ENCODE measurements at places on chromosomes 13 and 19. TPM values are rescaled to one million over a fixed set of nuclear protein-coding genes. Genes with fewer than 3 reads are reported as not detected.

The AP2S1 gene
- 61.2 TPM for polyA plus RNA-seq

The LSM7 gene
- polyA plus RNA-seq, result 71.7 TPM

The C19orf67 gene
- not detected for polyA plus RNA-seq

- DNase-seq, result no peak
Measured at GRCh38 chr13:100363285-100363711, 225.3 kb downstream of the GGACT start.

DNA sequence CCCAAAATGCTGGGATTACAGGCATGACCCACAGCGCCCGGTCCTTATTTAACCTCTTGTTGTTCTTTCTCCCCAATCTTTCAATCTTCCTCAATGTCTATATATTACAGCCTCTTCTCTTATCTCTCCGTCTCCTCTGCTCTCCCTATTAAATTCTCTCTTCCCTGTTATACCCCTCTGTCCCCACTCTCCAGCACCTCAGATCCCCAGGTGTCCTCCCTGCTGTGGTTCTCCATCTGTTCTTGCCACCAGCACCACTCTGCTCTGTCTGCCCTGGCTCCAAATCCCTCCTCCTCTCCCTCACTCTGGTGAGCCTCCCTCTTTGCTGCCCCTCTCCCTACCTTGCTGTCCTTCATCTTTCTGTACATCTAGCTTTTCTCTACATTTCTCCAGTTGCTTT, 1.1 kb downstream of the ZNF600 start:
- no peak for DNase-seq

DNA sequence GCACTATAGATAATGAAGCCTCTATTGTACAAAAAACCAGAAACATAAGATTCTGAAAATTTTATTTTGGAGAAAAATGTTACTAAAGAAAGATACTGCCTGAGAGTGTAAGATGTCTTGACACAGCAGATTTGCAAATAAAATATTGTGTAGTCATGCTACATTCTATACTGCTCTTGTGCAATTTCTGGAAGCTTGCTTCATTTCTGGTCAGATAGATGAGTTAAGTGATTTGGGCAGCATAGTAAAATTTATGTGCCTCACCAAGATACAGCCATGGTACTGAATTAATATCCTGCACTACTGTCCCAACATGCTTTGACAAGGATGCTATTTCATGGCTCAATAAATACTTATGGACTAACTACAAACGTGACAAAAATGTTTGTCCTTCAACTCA, 55.1 kb upstream of the STARD13 start:
- DNase-seq, result no peak

- no peak for DNase-seq
Measured at GRCh38 chr13:60275208-60275607, 111.5 kb upstream of the DIAPH3 start.

DNA sequence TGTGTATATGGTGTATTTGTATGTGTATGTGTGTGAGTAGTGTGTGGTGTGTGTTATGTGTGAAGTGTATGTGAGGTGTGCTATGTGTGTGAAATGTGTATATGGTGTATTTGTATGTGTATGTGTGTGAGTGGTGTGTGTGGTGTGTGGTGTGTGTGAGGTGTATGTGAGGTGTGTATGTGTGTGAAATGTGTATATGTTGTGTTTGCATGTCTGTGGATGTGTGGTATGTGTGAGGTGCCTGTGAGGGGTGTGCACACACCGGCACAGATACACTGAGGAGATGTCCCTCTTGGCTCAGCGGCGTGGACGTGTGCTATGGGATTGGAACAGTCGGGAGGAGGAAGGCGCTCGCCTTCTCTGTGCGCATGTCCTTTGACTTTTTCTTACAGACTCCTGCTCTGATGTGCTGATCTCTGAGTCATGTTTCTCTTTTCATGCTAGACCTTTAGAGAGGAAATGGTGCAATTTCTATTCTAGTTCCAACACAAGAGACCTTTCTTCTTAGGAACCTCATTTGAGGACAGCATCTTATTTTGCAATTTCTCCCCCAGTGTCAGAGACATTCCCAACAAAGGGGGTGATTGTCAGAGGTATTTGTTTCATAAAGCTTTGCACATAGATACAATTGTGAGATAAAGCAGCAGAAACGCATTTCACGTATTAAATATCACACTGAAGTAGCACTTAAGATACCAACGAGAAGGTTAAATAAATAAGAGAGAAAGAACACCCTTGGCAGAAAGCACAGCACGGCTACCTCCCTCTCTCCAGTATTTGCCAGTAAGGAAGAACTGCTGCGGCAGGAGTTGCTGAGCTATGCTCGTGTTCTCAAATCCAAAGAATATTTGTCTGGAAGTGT, 11.3 kb upstream of the TNFRSF19 start:
- DNase-seq, result no peak

DNA sequence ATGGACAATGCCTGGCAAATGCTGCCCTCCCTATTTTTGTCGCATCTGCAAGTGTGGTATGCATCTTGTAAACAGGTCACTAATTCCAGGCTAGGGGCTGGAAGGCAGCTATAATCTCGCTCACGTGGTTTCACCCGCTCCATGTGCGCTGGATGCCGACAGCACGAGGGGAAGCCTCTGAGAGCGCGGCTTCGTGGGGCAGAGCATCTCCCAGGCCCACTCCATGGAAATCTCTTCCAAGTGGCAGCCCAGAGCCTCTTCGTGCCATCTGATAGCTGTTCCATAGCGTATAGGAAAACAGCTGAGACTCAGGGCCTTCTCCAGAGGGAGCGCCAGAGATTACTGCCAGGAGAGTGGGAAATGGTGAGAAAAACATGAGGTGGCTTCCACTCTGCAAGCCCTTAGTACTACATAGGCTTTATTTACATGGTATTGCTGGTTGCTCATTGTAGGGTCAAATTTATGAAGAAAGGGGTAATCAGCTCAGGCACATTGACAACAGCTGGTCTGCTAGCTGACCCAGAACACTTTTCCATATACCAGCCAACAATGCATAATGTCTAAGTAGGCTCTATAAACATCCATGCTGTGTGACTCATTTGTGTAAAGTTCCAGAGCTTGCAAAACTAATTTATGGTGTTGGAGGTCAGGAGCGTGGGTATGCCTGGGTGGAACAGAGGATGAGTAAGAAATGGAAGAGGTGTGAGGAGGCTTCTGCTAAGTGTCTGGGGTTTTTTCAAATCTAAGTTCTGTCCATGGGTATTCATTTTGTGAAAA, 165.2 kb downstream of the SHISA2 start:
- DNase-seq, result no peak
